Stimulated activated CD8-positive, alpha-beta memory T cell treated with anti-CD3 and anti-CD28 coated beads, Interleukin-4, amount 100 ng/mL, for 1 hour (primary cell): ENCODE measurements at places on chromosomes 11 and 22.

GRCh38 chr11:97544431-97544830 lies 1154.6 kb downstream of the JRKL start:
- no peak for DNase-seq

DNA sequence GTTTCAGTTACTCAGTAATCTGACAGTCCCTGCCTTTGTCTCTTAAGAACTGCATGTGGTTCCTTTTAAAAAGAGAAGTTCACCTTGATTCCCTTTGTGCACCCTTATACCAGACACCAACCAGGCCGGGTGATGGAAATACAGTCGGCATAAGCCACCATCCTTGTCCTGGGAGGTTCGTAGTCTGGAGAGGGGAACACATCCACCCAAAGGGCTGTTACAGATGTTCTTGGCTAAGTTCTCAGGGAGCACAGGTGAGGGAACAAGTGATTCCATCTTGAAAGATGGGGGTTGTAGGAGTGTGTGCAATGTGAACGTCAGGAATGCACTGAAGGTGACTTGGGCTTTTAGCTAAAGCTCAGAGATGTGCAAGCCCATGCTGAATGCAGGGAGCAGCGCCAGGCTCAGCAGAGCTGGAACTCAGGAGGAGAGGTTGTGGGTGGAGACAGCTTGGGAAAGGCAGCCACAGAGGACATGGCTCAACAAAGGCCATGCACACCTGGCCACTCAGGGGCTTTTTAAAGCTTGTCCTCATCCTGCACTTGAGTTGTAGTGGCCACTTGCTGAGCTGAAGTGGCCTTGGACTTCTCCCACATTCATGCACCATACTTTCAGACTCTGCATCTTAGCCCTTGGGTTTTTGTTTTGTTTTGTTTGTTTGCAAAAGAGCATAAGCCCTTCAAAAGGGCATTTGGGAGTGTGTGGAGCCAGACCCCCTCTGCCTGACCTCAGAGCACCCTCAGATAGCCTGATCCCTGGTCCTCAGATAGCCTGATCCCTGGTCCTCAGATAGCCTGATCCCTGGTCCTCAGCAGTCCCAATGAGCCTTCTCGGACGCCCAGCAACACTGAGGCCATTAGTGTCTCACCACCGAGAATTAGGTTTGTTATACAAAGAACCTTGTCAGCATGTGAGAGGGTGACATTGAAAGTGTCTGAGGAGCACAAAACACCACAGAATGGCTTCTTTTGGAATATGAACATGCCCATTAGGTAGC lies 12.7 kb upstream of the TMA7B start:
- no peak for DNase-seq

- no peak for DNase-seq
These were observed 8.0 kb downstream of the MMP7 start for GRCh38 chr11:102522312-102523188.

DNA sequence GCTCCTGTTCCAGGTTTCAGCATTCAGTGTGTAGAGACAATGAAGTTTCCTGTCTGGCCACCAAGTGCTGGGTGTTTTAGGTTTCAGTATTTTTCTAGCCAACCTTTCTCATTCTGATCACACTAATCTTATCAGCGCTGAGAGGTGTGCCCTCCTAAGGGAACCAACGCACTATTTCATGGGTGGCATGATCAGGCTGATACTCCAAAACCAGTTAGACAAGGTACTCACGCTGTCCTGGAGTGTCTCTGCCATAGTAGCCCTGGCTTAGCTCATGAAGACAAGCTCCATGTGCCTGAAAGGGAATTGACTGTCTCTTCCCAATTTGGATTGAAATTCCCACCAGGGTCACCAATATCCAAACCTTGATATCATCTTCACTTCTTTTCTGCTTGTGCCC lies 8.0 kb upstream of the RAB38 start:
- no peak for DNase-seq

DNA sequence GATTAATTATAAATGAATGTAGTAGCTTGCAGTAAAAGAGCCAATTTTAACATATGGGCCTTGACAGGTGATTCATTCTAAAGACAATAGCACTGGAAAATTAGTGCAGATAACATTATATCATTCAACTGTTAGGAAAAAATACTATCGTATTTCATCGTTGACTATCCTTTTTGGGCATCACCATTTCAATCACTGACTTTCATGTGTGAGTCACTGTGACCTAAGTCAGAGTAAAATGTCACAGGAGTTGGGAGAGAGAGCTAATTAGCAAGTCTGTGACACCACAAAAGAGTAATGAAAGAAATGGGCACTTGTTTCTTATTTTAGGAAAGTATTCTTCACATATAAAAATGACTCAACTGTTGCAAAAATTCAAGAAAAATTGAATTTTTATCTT lies 253.8 kb upstream of the CNTN5 start:
- no peak for DNase-seq

DNA sequence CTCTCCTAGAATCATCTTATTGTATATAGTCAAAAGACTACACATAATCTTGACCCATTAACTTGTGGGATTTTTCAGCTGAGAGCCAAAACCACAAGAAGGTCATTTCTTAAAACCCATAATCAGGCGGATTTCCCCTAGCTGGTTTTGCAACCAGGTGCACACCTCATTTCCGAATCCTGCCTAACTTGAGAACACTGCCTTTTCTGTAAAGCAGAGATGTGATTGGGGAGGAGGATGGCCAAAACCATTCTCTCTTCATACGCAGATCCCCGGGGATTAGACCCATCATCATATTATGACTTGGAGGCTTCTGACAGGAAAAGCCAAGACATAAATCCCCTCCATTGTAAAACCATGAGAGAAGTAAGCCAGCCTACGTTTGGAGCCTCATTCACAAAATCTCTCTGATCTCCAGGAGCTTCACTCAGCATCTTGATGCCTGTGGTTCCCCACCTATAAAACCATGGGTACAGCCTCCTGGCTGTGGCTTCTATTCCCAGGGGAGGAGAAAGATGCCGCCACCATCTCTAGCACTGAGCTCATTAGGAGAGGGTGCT lies 191.3 kb downstream of the KIF18A start:
- DNase-seq: no peak

DNA sequence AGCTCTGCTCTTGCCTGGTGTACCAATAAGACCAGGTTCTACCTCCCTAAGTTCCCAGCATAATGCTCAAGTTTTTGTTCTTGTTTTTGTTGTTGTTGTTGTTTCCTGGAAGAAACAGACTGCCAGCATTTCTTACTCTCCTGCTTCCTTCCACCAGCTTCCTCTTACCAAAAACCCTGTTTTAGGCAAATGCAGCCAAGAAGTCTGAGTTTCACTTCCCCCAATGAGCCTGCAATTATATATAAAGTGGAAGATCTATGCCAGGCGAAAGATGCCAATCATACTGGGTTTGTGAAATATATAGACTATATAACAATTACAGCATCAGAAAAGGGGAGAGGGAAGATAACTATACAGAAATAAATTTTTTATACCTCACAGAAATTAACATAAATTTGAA lies 931.5 kb upstream of the FAT3 start:
- DNase-seq: no peak

- no peak for DNase-seq
These were observed 1260.9 kb downstream of the BRD1 start for GRCh38 chr22:48566741-48567140.

GRCh38 chr11:64716473-64717267 lies 6.3 kb downstream of the NRXN2 start:
- no peak for DNase-seq

GRCh38 chr22:42688241-42689211 lies 32.1 kb downstream of the A4GALT start:
- DNase-seq: no peak

GRCh38 chr22:37060801-37061610 lies 9.5 kb downstream of the KCTD17 start:
- no peak for DNase-seq

GRCh38 chr11:16347928-16348685 lies 8.2 kb downstream of the SOX6 start:
- DNase-seq: no peak

- DNase-seq: no peak
These were observed 84.0 kb downstream of the GGTLC2 start for GRCh38 chr22:22728382-22728781.

- DNase-seq: no peak
These were observed 11.7 kb upstream of the HTATIP2 start for GRCh38 chr11:20351751-20352262.

DNA sequence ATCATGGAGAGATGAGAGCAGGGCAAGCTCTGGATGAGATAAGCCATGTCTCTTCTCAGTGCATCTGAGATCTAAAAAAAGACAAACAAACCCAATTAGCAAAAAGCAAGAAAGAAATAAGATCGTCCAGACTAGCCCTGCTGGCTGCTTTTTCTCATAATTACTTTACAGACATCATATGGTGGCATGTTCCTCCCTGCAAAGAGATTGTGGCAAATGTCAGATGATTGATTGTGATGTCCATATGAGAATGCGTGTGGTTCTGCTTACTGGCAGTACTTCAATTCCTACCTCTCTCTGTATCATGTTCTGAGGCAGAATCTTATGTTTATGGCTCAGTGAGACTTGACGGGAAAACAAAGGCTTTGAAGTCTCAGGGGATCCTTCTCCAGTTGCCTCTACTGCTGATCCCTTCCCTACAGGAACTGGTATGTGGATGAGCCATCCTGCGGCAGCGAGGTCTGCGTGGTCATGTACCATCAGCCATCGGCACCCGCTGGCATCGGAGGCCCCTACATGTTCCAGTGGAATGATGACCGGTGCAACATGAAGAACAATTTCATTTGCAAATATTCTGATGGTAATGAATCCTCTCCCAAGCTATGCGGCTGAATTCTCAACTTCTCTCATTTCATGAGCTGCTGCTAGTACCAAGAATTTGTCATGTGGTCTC lies 8.8 kb downstream of the LAYN start:
- DNase-seq: no peak

- DNase-seq: no peak
These were observed 3.3 kb downstream of the OSBP2 start for GRCh38 chr22:30697975-30698374.
